CD4-positive, alpha-beta T cell treated with Interferon gamma for 1 hour (primary cell): ENCODE measurements at places on chromosomes 12 and 14.

GRCh38 chr12:29782871-29783772 lies 620 bp downstream of the TMTC1 start:
- DNase-seq = no peak

GRCh38 chr14:54680651-54681050 lies 113.7 kb downstream of the SAMD4A start:
- no peak for DNase-seq

GRCh38 chr12:119113496-119113986 lies 65.2 kb upstream of the HSPB8 start:
- DNase-seq = no peak

DNA sequence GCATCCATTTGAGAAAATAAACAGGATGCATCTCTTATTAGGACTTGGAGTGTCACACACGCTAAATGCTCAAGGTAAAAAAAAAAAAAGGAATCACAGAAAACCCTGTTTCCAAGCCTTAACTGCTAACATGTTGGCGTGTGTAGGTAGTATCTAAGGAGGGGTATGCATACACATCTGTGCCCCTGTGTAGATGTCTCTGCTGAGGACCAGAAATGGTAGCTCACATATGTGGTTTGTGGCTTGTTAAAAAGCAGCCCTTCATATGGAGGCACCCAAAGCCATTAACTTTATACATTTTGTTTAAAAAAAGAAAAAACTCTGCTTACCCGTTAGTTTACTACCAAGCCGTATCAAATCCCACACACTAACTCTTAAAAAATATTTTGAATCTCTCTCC lies 314.1 kb downstream of the SNAPC1 start:
- DNase-seq = no peak

GRCh38 chr14:95507701-95508103 lies 8.7 kb downstream of the SYNE3 start:
- no peak for DNase-seq

DNA sequence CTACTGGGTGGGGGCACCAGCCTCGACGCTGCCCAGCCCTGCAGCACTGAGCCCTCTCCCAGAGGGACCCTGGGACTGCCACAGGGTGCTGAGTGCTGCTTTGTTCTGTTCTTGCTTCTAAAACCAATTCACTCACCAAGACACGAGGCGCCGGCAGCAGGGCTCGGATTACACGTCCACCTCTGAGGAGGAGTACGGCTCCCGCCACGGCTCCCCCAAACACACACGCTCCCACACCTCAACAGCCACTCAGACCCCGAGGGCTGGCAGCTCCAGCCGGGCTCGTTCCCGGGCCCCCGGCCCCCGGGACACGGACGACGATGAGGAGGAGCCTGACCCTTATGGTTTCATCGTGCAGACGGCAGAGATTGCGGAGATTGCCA lies 24.3 kb downstream of the CEP170B start:
- no peak for DNase-seq
